Endothelial cell of umbilical vein (primary cell): ENCODE measurements at places on chromosomes 5 and 9. TPM values are rescaled to one million over a fixed set of nuclear protein-coding genes. Genes with fewer than 3 reads are reported as not detected.
A peak's percentile ranks its signal among the peaks of the same experiment; 100 is the strongest.

INSL4 gene
- polyA plus RNA-seq: not detected in 2 replicates

STOML2 gene
- polyA plus RNA-seq: 187 and 206 TPM in 2 replicates

DAPK1 gene
- 56.7 and 58.9 TPM in 2 replicates for polyA plus RNA-seq

SLC6A18 gene
- not detected in 2 replicates for polyA plus RNA-seq

LHX6 gene
- polyA plus RNA-seq: 1.8 and 2.4 TPM in 2 replicates

PDGFRB gene
- 1.4 and 2.9 TPM in 2 replicates for polyA plus RNA-seq

MYMK gene
- polyA plus RNA-seq: not detected in 2 replicates

GRCh38 chr5:50763351-50763750, 96.9 kb downstream of the PARP8 start:
- no peak for DNase-seq

DNA sequence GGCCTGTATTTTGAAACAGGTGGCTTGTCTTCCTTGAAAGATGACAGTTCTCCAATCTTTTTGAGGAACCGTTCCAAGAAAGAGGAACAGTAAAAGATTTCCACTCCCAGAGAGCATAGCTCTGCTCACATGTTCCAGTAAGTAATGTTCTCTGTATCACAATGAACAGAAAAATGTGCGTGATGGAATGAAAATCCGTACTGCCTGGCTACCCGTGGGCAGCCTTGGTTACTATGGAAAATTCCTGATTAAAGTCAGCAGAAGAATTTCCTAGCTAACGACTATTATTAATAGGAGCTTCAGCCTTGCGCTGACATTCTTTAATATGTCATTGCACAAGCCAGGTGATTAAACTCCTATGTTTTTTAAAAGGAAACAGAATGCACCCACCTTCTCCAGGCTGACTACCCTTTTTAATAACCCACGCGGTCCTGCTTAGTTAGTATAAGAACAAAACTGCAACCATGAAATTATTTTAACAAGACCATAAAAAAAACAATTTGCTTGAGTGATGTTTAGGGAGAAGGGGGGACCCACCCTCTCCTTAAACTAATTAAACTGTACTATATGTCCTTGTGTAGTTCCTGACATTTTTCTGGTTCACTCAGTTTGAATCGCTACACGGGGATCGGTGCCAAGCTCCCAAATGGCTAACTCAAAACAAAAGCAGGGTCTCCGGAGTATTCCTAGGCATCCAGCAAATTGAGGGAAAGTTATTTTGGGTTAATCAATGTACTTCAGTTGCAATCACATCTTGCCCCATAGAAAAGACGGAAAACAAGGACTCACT, 54.8 kb upstream of the CPEB4 start:
- no peak for DNase-seq

- no peak for DNase-seq
Measured at GRCh38 chr9:77838986-77839385, 190.9 kb upstream of the GNA14 start.

GRCh38 chr5:138752951-138753793, at the start of gene CTNNA1:
CTNNA1 (plus strand) TSS chr5:138753425; CDS start chr5:138781925, 28,500 bp downstream.
- peak; percentile 61 for DNase-seq

DNA sequence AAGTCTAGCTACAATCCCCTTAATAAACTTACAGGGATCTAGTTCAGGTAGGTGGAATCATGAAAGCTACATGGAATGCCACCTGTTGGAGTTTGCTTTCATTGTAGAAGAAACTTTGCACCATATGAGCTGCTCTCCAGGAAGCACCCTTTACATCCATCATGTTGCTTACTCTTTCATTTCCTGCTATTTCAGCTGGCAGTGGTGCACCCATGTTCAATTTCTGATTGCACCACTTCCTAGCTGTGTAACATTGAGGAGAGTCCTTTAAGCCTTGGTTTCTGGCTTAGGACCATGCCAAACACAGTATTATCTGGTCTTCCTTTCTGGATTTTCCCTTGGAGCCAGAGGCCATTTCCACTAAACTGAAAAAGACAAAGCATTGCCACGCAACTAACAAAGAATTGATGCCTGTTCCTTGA, 123.3 kb upstream of the SLC12A2 start:
- DNase-seq: peak; percentile 91

GRCh38 chr5:174189654-174190541, 144.4 kb downstream of the NSG2 start:
- no peak for DNase-seq

GRCh38 chr5:65087154-65087553, 318.4 kb downstream of the CWC27 start:
- DNase-seq: no peak

GRCh38 chr5:62574599-62574998, 4.0 kb upstream of the LRRC70 start:
- no peak for DNase-seq

DNA sequence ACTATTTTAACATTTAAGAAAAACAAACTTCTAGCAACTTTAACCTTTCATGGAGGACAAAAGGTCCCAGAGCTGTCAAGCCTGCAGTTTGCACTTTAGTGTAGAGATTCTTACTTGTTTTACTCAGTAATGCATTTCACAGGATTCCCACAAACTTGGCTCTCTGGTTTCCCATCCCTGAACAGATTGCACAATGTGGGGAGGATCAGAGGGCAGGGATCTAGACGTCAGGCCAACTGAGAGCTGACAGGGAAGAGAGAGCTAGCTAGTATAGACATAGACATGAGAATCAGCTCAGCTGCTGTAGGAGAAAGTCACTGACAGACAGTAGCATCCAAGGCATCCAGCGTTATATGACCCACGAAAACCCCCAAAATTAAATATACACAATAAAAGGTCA, 20.9 kb upstream of the BNIP1 start:
- no peak for DNase-seq

- DNase-seq: no peak
Measured at GRCh38 chr9:119250730-119251129, 118.5 kb downstream of the BRINP1 start.
